ENCODE measurements at places on chromosomes 16 and 17.

GRCh38 chr16:87635541-87636049 is 33.3 kb downstream of the JPH3 start:
- DNase-seq = peak; percentile 66

DNA sequence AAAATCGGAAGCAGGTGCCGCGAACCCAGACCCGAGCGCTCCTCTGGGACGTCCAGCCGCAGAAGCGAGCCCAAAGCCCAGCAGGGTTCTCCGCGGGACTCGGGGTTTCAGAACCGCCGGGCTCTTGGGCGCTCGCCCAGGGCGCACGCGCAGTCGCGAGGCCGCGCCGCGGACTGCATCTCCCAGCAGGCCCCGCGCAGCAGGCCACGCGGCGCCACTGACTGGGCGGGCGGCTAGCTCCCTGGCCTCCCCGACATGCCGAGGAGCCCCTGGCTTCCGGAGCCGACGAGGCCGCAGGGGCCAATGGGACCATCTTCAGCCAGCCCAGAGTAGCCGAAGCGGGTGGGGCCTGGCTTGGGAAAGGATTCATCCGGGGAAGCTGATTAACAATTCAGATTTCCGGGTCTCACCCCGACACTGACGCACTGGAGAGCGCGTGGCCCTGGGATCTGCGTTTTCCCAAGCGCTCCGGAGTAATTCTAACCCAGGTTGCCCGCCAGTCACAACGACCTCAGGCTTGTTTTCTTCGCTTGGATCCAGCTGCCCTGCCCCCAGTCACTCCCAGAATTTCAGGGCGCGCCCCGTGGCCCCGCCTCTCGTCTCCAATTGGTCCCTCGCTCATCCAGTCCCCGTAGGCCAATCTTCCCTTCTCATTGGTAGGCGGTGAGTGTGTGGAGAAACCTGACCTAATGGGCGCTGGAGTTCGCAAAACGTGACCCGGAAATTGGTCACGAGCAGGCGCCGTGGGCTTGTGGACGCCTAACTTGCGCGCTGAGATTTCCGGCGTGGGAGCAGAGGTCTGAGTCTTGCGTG is at the start of gene ZNF263:
Gene ZNF263 (plus strand): TSS at position 762 of the 813 bp plus-strand sequence. CDS start 328 bp downstream, outside the sequence.
- peak; percentile 95 for DNase-seq

- no peak for DNase-seq
Measured at GRCh38 chr16:18062713-18063112, 273.8 kb downstream of the NPIPA8 start.

DNA sequence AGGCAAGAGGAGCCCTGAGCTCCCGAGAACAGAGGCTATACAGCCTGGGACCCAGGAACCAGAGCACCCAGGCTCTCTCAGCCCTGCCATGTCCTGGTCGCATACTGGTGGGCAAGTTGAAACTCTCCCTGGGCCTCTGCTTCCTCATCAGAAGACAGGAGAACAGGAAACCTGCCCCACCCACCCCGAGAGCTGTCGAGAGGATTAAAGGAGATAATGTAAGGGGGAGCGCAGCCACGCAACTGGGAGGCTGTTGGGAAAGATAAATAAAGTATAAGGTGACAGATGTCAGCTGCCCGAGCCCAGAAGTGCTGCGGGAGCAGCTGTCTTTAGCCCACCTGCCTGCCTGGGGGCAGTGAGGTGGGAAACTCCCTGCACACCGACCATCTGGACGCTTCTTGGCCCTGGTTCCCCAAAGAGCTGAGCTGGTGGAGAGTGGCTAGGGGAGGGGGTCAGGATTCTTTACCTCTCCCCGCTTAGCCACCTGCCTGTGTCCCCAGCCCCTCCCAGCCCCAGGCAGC is 6.8 kb downstream of the KIF19 start:
- no peak for DNase-seq

DNA sequence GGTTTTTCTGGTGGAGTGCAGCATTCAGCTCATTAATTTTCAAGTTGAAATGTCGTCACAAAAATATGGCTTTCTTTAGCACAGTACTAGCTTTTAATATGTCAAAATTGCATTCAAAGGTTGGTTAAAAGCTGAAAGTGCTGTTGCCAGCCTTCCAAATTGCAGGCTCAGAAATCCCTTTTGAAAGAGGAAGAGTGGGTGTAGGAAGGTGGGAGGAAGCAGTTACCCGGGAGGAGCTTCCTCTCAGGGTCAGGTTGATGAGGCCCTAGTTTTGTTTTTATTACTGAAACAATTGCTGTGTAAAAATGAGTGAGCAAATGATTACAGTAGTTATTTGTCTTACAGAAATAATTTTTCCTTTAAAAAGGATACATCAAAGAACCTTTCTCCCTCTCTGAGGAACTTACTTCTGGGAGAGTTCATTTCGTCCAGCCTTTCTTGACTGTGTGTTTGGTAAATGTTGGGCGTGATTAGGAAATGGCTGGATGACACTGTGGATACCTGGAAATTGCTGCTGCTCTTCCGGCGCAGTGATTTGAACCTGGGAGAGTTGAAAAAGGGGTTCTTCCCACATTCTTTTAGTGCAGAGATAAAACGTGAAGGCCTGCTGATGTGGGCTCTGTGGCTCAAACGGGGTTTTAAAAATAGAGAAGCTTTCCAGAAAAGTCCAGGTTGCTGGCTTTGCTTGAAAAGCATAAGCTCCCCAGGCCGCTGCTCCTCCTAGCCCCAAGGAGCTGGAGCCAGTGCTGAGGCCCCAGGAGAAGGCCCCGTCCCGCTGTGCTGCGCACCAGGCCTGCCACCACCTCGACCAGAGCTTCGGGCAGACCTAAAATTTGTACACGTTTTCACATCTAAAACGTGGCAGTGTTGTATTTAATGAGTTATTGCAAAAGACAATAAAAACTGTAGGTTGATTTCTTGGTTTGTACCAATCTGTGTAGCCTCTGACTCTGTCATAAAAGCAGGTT is 41.7 kb downstream of the SEC14L1 start:
- no peak for DNase-seq

DNA sequence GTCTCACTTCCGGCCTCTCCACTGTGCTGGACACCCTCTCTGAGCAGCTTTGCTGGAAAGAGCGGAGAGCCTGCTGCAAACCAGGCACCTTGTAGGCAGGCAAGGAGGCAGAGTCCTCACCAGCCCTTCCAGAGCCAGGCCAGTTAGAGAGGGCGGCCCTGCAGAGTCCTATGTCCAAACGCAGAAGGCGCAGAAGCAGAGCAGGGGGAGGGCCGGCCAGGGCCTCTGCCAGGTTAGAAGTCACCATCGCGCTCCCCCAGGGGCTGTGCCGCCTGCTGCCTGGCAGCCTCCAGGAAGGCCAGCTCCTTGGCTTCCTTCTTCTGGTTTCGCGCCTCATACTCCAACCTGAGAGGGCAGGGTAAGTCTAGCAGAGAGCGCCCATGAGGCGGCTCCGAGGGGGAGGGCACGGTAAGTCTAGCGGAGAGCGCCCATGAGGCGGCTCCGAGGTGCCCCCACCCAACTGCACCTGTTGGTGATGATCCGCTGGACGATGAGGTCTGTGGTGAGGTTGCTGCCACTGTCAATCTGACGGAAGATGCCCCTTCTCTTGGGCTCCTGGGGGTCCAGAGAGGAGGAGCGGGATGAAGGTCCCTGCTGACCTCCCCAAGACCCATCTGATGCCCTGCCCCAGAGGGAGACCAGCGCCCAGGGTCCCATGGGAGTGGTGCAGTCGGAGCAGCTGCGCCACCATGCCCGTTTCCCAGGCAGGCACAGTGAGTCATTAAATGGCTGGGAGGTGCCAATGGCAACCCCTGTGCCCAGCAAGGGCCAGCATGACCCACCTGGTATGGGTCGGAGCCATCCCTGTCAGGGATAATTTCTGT is 2.8 kb downstream of the NPB start:
- no peak for DNase-seq

DNA sequence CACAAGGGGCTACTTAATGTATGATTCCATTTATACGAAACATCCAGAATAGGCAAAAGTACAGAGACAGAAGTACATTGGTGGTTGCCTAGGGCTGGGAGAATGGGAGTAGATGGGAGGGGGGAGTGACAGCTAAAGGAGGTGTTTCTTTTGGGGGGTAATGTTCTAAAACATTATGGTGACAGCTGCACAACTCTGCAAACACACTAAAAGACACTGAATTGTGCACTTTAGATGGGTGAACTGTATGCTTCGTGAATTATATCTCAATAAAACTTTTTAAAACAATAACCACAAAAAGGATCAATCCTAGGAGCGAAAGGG is 661 bp downstream of the LYRM9 start:
- no peak for DNase-seq

- DNase-seq = no peak
Measured at GRCh38 chr16:57730771-57731730, 4.5 kb upstream of the KATNB1 start.
